ENCODE measurements at places on chromosomes 12 and 14. TPM values are rescaled to one million over a fixed set of nuclear protein-coding genes. Genes with fewer than 3 reads are reported as not detected.

Gene PZP
- not detected for total RNA-seq

Gene CMTM5
- total RNA-seq: not detected

Gene RNASE4
- not detected for total RNA-seq

Gene TAS2R9
- total RNA-seq: not detected

Gene OR10AD1
- total RNA-seq: not detected

Gene TEX52
- 0.29 TPM for total RNA-seq

Gene TSHR
- total RNA-seq: 4.9 TPM

Gene ADAM21
- total RNA-seq: not detected

Gene DDX11
- total RNA-seq: 315 TPM

Gene TMX1
- total RNA-seq: 49.8 TPM

Gene FLRT2
- total RNA-seq: not detected

Gene RTN1
- total RNA-seq: not detected

Gene DBX2
- not detected for total RNA-seq

Gene POTEG
- 2.0 TPM for total RNA-seq

Gene PPM1H
- 3.9 TPM for total RNA-seq

Gene YARS2
- total RNA-seq: 30.2 TPM

Gene LALBA
- total RNA-seq: not detected

Gene FOXN4
- total RNA-seq: 5.1 TPM

Gene RERG
- not detected for total RNA-seq

Gene TGM1
- 5.4 TPM for total RNA-seq

Gene ACSM4
- total RNA-seq: not detected

Gene SALL2
- total RNA-seq: 15.9 TPM

Gene CLEC2D
- 177 TPM for total RNA-seq

Gene OR4K13
- total RNA-seq: not detected

Gene CCND2
- total RNA-seq: not detected

Gene CNIH1
- total RNA-seq: 109 TPM

Gene GLS2
- not detected for total RNA-seq

Gene NANOG
- not detected for total RNA-seq

Gene KRT83
- not detected for total RNA-seq

Gene FGF6
- total RNA-seq: not detected

Gene CSRP2
- total RNA-seq: not detected

Gene MYO1H
- total RNA-seq: 0.11 TPM

Gene ASB2
- total RNA-seq: 23.6 TPM

Gene LUM
- not detected for total RNA-seq

Gene GPR135
- 10.9 TPM for total RNA-seq

Gene KRT3
- not detected for total RNA-seq

Gene P2RX2
- not detected for total RNA-seq

Gene STXBP6
- total RNA-seq: 1.2 TPM

Gene DNAJC22
- total RNA-seq: 1.1 TPM

Gene SLC25A47
- total RNA-seq: not detected
